ENCODE measurements at places on chromosomes 3 and 15.

GRCh38 chr3:2094941-2095340 is 3.7 kb upstream of the CNTN4 start:
- DNase-seq, result no peak

DNA sequence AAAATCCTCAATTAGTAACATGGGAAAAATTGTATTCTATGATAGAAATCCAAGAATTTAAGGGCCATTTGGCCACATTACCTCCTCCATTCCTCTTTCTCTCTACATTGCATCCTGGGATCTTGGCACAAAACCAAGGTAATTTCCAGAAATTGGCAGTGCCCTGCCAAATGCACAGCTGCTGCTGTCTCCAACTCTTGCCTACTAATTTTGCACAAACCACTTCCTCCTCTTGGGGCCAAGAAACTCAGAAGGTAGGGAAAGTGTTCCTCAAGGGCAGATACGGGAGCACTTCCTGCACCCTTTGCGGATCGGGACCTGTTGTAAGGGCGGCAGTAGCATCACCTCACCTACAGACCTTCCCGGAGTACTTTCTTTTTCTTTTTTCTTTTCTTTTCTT is 57.8 kb downstream of the MAP3K13 start:
- no peak for DNase-seq

DNA sequence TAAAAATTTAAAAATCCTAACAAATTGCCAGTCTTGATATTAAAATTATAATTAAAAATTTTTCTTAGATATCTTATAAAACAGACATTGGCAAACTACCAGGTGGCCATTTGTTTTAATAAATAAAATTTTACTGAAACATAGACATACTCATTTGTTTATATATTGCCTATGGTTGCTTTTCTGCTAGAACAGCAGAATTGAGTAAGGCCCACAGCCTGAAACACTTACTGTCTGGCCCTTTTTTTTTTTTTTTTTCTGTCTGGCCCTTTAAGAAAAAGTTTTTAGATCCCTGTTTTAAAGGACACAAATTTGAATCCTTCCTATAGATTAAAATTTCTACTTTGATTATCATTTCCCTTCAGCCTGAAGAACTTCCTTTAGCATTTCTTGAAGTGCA is 60.5 kb upstream of the CTDSPL2 start:
- no peak for DNase-seq

- peak; percentile 60 for DNase-seq
Measured at GRCh38 chr3:168061332-168061996, 34.3 kb downstream of the GOLIM4 start.

DNA sequence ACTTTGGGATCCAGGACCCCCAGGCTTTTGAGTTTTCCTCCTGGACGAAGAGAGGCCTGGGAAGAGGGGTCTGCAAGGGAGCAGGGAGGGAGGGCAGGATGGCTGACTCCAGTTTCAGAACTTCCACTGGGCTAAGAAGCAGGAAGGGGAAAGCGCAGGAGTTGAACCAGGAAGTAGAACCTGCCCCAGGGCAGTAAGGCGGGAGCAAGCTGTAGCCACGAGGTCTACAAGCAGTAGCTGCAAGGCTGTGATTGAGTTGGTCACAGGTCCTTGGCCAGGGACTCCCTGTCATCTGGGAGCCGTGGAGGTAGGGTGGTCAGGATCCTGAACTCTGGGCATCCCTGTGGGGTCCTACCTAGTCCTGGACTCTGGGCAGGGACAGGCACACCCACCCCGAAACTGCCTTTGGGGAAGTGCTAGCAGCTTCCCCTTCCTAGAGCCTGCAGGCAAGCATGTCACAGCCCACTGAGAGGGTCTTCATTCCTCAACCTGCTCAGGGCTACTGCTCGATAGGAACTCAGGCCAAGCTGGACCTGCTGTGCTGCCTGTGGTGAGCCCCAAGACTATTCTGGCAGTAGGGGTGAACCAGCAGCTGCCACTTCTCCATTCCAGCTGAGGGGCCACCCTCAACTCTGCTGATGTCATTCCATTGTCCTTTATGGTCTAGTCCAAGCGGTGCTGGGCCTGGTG is 5.8 kb upstream of the GNAI2 start:
- no peak for DNase-seq

- DNase-seq, result no peak
Measured at GRCh38 chr3:128725547-128726022, 398 bp upstream of the RAB7A start.

GRCh38 chr15:100111125-100112060 is 230.4 kb downstream of the ADAMTS17 start:
- no peak for DNase-seq

DNA sequence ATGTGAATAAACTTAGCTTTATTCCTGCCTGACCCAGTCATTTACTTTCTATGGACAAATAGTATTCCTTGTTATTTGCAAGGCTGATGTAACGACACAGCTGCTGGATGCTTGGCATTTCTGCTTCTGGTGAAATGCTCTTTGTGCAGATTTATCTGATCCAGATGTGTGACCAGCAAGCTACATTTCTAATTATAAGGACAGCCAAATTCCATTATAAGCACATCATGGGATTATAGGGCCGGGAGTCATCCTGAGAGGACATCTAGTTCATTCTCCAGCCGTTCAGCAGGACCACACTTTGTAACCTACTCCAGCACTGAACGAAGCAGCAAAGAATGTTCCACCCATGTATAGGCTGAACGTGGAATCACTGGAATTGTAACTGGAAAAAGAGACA is 42.9 kb downstream of the FNDC3B start:
- peak; percentile 43 for DNase-seq

GRCh38 chr15:31660816-31661215 is 334.2 kb downstream of the KLF13 start:
- DNase-seq, result no peak

- DNase-seq, result no peak
Measured at GRCh38 chr15:64162478-64162868, 349 bp downstream of the PPIB start.

- DNase-seq, result peak; percentile 42
Measured at GRCh38 chr15:70096215-70097062, 1.3 kb downstream of the TLE3 start.

GRCh38 chr3:62237286-62237948 is 135.9 kb downstream of the FEZF2 start:
- DNase-seq, result no peak

GRCh38 chr3:61192222-61192621 is 59.0 kb downstream of the FHIT start:
- no peak for DNase-seq

DNA sequence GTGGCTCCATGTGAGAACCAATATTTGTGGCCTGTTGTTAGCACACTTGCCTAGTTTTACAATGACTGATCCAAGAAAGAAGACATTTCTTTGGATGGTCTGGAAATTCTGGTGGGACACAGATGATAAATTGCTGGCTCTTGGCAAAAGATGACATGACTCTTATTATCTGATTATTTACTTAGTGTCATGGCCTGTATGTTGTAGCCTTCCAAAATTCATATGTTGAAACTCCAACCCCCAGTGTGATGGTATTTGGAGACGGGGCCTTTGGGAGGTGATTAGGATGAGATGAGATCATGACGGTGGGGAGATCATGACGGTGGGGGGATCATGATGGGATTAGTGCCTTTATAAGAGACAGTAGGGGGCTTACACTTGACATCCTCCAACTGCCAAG is 30.0 kb upstream of the AKAP13 start:
- no peak for DNase-seq

DNA sequence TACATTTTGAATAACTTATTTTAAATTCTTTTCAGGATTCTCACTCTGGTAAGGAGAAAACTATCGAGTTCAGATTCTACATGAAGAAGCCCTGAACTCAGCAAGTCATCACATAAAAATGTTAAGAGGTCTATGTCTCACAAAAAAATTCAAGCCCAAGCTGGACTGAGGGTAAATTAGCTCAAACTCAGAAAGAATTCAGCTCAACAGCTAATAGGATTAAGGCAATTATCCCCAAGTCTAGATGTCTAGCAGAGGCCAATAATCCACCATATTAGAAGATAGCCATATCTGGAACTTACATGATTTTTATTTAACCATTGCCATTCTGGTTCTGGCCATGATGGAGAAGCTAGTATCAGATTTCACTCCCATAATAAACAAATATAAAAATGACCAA is 909.7 kb downstream of the PLOD2 start:
- DNase-seq, result no peak

DNA sequence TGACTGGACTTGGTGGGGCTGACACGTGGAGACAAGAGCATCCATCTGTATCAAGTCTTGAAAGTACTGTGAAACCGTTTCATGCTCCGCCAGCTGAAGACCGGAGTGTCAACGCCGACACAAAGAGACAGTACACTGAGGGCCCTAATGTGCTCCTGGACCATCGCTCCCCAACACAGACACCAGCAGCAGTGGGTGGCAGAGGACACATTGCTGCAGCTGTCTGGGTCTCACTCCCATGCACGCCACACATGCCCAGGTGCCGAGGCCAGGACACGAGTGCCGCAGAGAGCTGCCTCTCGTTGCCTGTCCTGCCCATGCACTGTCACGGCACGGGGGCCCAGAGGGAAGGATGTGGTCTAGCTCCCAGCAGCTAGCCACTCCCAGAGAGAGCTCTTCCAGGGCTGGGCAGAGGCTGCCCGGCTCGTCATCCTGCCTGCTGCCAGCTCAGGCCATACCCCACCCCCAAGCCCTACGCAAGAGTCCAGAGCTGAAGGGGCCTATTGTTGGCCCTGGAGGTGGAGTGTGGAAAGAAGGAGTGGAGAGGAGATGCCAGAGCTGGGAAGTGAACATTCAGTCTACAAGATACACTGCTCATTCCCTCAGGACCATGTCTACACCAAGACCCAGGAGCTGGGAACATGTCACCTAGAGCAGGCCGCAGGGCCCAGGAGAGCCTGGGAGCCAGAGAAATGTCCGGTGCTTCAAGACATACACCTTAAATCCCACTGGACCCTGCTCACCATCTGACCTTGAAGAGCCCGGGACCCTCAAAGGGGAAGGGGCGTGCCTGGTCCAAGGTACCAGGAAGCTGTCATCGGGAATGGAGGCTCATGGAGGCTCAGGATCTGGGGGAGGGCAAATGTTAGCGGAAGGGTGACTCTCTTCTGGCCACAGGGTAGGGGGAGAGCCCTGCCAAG is 7.7 kb downstream of the TNK2 start:
- DNase-seq, result peak; percentile 98

GRCh38 chr15:67120839-67121643 is 55.6 kb downstream of the SMAD3 start:
- DNase-seq, result peak; percentile 61

DNA sequence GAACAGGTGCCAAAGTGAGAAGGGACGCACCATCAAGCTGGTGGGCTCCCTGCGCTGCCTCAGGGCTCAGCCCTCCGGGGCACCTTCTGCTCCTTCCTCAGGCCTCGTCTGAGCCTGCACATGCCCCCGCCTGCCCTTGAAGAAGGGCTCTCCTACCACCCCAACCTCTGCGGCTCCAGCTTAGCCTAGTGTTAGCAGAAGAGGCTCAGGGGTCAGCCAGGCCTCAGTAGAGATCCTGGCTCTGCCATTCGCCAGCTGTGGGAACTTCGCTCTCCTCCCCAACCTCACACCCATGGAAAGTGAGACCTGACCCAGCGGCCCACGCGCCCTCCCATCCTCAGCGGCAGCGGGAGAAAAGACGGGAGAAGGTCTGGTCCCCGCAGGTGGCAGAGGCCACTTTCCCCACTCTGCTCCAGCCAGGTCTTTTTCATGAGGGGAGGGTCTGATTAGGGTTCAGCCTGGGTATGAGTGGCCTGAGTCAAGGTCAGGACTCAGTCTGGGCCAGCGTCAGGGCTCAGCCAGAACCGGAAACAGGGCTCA is 8.2 kb downstream of the GRIP2 start:
- DNase-seq, result no peak

DNA sequence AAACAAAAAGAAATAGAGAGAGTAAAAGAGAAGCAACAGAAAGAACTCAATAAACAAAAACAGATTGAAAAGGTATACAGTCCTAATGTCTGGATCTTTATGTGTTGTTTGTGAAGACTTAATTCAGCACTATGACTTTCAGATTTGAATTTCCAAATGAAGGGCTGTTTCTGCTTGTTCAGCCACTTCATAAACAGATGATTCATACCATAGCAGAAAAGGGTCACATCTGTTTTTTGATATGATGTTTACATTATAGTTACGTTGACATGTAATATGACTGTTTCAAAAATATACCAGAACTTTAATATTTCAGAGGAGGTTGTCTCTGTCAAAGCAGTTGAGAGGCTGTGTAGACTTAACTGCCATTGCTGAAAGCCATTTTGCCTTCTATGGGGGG is 24.1 kb downstream of the ASB14 start:
- no peak for DNase-seq

DNA sequence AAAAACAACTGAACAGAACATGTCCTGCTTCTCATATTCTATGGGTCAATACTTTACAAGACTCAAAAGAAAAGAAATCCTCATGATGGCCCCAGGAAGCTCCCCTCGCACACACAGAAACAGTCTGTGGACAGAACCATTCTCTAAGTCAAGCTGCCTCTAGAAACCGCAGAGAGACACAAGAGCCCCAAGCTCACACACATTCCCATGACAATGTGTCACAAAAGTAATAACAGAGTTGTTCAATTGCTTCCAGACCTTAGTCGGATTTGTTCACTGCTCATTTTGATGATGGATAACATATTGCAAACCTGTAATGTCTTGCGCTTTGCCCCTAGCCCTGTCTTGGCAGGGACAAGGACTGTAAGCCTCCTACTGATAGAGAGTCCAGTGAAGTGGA is 60.9 kb downstream of the UMPS start:
- no peak for DNase-seq

DNA sequence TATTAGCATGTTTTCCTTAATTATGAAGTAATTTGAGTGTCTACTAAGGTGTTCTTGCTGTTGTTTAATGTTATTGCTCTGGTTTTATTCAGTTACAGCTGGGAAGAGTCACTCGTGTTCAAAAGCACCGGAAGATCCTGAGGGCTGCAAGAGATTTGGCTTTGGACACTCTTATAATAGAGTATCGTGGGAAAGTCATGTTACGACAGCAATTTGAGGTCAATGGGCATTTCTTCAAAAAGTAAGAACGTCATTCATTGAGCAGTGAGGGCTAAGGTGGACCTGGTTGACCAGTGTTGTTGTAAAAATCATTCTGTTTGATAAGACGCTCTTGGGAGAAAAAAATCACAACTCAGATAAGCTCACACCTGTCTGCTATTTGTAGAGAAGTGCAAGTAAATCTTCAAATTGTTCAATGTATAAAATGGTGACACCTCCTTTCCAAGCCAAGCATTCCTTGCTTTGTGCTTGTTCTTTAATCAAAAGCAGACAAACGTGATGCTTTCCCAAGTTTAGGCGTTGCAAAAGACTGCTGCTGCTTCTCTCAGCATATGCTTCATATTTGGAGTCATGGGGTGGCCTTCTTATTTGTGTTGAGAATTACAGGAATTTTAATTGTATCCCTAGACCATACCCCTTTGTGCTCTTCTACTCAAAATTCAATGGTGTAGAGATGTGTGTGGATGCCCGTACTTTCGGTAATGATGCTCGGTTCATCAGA is 44.2 kb downstream of the SETD5 start:
- no peak for DNase-seq

- no peak for DNase-seq
Measured at GRCh38 chr15:99732751-99733267, 428 bp downstream of the LYSMD4 start.
